ENCODE measurements at places on chromosomes 12 and 14.

DNA sequence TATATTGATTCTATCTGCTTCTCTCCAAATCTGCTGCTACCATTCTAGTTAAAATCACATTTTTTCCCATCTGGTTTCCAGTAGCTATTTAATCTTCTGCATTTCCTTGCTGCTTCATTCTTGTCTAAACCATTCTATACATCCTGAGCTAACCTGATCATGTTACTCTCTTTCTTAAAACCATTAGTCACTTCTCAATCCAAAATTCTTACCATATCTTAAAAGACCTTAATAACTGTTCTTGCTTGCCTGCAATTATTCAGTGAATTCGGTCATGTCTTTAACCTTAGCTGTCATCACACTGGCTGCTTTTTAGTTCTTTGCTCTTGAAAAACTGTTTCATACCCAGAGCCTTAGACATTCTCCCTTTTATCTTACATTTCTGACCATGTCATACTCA is 56.4 kb upstream of the PZP start:
- DNase-seq: no peak

- no peak for DNase-seq
Measured at GRCh38 chr12:58732894-58733293, 187.4 kb downstream of the LRIG3 start.

DNA sequence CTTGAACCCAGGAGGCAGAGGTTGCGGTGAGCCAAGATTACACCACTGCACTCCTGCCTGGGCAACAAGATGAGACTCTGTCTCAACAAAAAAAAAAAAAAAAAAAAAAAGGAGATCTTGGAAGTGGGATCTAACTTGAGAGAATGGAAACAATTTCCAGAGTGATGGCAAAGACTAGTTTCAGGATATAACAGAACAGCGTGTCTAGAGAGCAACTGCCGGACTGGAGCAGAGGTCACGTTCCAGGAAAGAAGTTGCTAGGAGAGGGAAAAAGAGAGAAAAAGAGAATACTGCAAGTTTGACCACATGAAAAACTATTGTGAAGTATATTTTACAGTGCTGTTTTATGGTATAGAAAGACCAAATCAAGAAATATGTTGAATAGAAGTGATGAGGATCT is 118.0 kb downstream of the MON2 start:
- DNase-seq: no peak

GRCh38 chr12:106080041-106080790 is 58.5 kb downstream of the NUAK1 start:
- DNase-seq: no peak

GRCh38 chr12:41531147-41531829 is 343.2 kb downstream of the PDZRN4 start:
- no peak for DNase-seq

DNA sequence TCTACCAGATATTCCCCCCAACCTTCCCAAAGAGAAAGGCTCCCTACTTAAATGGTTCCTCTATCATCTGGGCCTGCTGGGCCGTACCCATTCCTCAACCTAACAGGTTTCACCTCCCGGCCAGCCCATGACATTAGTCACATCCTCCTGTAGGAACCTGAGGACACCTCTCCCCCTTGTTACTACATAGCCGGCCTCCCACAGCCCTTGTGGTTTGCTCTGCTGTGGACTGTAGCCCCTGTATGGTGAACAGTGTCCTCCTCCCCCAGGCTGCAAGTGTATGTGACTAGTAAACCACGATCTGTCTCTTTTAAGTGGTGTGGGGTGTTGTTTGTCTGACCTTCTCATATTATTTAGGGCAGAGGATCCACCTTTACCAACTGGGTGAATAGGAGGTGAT is 371.7 kb downstream of the RGS6 start:
- no peak for DNase-seq

GRCh38 chr12:4044736-4045730 is 171.8 kb upstream of the PARP11 start:
- no peak for DNase-seq

DNA sequence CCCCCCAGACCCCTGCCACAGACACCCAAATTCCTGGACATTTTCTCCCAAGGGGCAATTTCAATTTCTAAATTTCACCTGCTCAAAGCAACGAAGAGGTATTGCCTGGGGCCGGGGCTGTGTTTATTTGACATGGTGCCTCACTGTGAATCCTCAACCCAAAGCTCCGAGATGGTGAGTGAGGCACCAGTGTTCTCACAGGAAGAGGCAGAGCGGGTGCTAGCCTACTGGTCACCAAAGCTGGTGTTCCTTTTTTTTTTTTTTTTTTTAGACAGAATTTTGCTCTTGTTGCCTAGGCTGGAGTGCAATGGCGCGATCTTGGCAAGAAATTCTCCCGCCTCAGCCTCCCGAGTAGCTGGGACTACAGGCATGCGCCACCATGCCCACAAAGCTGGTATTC is 14.8 kb upstream of the SH2B3 start:
- DNase-seq: no peak

DNA sequence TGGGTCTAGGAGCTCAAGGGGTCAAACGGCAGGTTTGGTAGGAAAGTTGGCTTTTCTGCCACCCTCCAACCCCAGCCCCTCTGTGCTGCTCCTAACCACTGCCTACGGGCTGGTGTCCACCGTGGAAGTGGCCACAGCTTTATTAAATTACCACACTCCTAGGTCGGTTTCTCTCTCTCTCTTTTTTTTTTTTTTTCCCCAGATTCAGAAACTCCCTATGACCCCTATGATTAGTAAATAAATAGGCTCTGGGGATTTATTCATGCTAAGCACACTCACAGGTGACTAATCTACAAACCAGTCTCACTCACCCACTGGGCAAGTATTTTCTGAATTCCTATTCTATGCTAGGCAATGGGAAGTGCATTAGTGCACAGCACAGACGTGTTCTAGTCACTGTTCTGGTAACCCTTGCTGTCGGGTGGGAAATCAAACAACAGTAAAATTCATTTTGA is 8.7 kb upstream of the DDX47 start:
- no peak for DNase-seq

DNA sequence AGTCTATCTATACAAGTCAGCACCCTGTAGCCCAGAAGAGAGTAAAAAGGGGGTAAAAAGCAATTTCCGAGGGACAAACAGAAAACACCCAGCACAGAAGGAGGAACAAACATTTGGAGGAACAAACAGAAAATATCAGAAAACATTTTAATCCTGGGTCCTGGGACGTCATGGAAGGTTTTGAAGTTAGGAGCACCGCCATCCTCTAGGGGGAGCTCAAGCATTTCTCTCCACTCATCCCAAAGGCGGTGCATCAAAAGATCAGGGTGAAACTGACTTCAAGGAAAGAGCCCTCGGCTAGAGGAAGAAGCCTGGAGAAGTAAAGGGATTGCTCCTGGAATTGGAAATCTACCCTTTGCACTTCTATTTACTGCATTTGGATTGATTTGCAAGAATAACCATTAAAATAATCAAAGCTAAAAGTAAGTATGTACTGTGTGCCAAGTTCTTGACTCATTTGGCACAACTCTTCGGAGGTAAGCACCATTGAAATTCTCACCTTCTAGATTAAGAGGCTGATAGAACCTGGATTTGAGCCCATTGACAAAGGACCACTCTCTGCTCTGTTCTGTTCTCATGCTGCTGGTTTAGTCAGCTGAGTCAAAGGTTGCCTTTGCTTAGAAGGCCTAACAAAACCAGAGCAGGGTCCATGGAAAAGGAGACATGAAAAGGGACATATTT is 17.2 kb upstream of the POC1B start:
- DNase-seq: no peak

DNA sequence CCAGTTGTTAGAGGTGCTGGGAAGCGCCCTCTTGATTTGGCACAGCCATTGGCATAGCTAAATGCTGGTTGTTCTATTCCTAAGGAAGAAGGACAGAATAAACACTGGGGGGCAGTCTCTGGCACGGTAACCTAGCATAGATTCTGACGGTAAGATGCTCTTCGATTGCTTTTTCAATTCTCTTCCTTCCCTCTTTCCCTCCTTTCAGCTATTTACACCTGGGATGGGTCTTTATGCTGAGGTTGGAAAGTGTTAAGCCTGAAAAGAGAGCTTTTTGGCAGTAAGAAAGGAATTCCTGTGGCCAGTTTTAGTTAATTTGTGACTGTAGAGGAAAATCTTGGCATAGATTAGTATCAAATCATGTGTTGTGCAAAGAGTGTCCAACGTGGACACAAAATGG is 162.8 kb downstream of the SNAPC1 start:
- no peak for DNase-seq

GRCh38 chr12:133129368-133130037 is 571 bp downstream of the ZNF891 start:
- no peak for DNase-seq

- no peak for DNase-seq
Measured at GRCh38 chr14:20820063-20820904, 17.6 kb upstream of the RNASE1 start.

GRCh38 chr14:64841121-64841651 is 38.5 kb downstream of the SPTB start:
- DNase-seq: no peak

DNA sequence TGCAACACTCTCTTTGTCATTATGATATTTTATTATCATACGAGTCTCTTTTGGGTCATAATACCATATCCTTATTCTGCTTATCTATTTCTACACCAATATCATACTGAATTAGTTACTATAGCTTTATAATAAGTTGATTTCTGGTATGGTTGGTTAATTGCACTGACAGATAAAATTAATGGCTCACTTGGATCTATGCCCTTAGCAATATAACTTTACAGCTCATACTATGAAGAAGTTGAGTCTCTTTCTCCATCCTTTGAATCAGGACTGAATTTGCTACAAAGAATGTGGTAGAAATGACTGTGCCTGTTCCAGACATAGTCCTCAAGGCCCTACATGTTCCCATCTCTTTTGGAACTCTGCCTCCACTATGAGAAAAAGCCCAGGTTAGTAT is 139.7 kb upstream of the DYRK2 start:
- DNase-seq: no peak

DNA sequence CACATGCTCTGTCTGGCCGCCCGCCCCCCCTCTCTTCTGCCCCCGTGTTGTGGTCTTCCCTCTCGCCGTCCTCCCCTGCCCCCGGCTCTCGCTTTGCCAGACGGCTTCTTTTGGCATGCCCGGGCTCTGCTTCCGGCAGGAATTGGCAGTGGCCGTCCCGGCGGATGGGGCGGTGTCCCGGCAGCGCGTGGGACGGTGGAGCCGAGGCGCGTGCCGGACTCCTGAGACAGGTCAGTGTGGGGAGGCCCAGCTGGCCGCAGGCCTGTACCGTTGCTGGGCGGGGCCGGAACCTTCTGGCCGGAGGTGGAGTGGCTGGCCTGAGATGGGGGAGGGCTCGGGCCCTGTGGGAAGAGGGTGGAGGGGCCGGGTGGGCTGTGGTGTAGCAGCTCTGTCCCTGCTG is 17.1 kb downstream of the KIF26A start:
- no peak for DNase-seq

DNA sequence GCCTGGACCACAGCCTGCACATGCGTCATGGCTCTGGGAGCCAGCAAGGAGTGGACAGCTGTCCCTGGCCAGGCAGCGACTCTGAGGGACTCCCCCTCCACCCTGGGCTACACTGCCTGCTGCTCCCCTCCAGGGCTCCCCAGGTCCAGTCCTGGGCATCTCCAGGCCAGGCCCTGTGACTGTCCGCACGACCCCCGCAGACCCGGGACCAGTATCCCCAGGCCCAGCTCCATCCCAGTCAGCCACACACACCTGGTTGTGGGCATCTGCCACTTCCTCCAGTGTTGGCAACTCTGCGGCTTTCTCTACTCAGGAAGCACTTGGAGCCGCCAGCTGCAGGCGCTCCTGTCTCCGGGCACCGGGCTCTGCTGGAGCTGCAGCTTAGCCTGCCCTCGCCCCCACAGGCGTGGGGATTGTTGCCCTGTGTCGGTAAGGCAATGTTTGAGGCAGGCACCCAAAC is 2.4 kb downstream of the ULK1 start:
- DNase-seq: no peak

- DNase-seq: no peak
Measured at GRCh38 chr14:28254768-28255167, 511.8 kb upstream of the FOXG1 start.

DNA sequence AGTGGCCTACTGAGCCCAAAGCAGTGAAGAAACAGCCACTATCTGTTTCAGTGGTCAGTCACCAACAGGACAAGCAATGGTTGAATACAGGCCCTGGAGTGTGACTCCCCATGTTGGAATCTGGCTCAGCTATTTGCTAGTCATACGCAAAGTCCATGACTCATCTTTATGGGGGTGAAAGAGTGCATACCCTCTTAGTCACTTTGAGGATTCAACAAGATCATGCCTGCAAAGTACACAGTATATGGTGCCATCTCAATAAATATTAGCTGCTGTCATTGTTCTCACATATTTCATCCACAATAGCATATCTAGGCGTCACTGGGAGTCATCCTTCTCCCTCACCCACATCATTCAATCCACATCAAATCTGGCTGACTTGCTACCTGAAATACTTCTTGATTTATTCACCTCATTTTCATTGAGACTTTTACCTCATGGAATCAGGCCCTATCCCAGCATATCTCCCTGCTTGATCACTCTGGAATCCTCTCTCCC is 26.4 kb upstream of the STAB2 start:
- no peak for DNase-seq

DNA sequence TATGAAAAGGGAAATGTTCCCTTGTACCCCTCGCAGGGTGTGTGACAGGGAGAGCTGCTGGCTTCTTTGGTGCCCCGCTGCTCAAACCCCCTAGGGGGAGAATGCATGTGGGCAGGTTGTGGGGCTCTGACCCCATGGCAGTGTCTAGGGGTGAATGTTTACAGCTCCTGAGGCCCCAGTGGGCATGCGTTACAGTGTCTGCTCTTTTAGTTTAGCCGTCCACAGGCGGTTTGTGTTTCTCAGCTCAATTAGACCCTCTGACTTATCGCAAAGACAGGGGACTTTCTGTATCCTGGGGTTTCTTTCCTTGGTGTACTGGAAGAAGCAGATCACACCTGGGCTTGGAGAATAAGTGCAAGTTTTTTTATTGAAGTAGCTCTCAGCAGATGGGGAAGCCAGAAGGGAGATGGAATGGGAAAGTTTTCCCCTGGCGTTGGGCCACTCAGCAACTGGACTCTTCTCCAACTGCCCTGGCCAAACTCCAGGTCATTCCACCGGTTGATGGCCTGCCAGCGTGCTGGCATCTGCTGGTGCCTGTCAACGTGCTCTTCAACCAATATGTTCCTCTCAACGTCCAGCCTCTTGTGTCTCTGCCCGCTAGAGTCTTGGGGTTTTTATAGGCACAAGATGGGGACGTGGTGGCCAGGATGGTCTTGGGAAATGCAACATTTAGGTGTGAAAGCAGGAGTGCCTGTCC is 720.9 kb downstream of the FSCB start:
- no peak for DNase-seq

- DNase-seq: no peak
Measured at GRCh38 chr12:111409403-111409779, 3.7 kb downstream of the SH2B3 start.

- no peak for DNase-seq
Measured at GRCh38 chr14:67973436-67973835, 153.9 kb downstream of the RAD51B start.

DNA sequence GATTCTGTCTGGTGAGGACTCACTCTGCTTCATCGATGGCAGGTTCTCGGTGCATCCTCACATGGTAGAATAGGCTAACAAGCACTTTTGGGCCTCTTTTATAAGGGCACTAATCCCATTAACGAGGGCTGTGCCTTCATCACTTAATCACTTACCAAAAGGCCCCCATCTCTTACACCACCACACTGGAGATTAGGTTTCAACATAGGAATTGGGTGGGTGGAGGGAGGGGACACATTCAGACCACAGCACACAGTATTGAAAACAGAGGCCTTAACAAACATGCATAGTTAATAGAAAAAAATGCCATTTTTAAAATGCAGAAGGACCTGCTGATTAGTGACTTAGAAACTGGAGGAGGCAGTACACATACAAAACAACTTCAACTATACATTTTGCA is 61.6 kb downstream of the SPPL3 start:
- no peak for DNase-seq

- no peak for DNase-seq
Measured at GRCh38 chr14:105128059-105128458, 40.5 kb downstream of the JAG2 start.
